ENCODE measurements at places on chromosomes 6 and 20.

DNA sequence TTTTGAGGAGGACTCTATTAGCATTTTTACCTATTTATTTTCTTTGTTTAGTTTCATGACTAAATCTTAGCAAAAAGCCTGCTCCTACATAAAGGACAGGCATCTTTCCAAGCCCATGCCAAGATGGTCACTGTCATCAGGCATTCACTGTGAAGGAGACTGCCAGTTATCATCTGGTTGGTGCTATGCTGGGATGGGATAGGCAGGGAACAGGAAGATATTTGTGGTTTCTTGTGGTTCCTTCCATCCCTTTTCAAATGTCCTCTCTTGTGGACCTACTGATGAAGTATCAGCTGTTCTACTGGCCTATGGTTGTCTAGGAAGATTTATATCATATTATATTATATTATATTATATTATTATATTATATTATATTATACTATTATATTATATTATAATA is 107.0 kb downstream of the MCHR2 start:
- no peak for DNase-seq

DNA sequence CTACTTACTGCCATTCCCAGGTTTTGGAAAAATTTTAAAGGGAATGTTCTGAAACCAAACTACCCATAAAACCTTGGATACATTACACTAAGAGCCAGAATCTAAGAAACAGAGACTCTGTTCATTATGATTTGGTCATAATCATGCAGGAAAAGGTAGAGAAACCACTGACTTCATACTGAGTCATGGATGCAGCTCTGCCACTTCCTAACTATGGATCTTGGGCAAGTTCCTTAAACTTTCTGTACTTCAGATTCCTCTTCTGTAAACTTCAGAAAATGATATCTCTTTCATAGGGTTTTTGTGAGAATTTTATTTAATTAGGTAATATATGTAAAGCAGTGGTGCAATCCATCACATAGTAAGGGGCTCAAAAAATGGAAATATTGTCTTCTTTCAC is 20.0 kb downstream of the PLA2G7 start:
- DNase-seq = no peak

DNA sequence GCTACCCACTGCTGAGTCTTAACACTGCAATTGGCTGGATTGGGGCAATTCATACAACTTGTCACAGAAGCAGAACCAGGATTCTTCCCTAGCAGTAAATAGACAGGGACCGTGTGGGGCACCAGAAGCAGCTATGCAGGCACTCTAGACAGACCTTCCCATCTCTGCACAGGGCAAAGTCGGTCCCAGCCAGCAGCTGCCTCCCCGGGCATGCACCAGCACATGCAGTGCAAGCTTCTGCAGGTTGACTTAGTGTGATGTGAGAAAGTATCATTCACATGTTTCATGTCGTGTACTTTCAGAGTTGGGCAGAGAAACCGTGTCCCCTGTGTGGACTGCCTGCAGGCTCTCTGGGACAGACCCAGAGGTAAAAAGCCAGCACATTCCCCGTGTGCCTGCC is 98.0 kb upstream of the FOXA2 start:
- no peak for DNase-seq

DNA sequence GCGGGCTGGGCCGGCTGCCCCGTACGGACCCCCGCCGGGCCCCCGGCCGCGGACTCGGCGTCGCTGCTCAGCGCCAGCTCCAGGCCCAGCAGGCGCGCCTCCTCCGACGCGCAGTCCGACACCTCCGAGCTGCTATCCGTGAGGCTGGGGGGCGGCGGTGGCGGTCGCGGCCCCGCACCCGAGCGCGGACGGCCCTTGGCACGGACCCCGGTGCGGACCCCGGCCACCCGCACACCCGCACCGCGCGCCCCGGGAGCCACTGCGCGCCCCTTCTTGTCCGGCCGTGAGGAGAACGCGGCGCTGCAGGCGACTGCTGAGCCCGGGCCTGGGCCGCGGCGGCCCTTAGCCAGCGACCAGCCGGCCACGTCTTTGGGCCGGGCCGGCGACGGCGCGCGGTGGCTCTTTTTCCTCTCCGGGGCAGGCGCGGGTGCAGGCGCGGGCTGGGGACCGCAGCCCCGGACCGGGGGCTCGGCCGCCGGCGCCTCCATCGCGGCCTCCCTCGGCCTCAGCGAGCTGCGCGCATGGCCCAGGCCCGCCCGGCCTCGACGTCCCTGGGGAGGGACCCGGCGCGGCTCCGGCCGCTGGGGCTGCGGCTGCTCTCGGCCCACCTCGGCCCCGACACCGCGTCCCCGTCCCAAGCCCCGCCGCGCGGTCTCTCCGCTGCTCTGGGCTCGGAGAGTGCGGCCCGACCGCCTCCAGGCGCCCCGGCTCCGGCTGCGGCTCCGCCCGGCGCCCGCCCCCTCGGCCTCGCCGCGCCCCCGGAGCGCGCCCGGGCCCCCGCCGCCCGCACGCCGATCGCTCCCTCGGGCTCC is 12.9 kb upstream of the TLDC2 start:
- no peak for DNase-seq

DNA sequence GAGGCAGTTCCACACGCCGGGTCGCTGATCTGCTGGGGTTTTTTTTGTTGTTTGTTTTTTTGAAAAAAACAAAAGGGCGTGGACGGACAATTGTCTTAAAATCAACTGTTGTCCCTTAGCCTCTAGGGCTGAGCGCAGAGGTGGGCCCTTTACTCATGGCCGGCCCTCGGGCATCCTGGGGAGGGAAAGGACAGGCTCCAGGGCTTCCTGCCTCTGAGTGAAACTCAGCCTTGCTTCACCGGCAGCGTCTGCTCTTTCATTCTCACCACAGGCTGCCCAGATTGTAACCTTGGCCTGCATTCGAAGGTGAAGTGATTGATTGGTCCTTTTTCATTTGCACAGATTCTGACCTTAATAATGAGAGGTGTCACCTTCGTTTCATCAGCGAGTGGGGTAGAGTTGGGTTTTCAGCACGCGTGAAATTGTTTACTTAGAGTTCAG is 797 bp downstream of the SMIM13 start:
- DNase-seq = peak; percentile 18

DNA sequence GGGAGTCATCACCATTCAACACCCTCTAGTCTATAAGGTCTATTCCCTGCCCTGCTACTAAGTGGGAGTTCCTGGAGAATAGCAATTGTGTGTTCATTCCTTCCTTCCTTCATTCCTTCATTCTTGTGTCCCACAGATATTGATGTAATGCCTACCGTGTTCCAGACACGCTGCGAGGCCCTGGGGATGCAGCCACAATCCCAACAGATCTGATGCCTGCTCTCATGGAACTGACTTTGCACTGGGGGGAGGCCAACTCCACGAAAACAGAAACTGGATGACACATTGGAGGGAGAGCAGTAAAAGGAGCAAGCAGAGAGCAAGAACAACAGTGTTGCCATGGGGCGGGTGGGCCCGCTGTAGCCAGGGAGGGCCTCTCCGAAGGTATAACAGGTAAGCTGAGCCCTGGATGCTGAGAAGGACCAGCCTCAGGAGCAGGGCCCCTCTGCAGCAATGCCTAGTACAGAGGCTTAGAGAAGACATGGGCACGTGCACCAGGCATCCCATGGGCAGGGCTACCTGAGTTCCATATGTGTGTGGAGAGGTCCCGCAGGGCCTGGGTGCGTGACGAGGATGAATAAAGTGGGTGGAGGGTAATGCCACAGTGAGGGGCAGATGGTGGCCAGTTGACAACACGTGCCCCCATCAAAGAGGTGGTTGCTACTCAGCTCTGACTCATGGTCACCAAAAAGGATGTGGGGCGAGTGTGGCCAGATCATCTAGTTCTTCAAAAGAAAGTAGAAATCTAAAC is 173.9 kb downstream of the NFATC2 start:
- no peak for DNase-seq

GRCh38 chr6:140609956-140610355 is 1235.5 kb upstream of the CITED2 start:
- DNase-seq = no peak

GRCh38 chr6:134425513-134425912 is 107.6 kb upstream of the SGK1 start:
- DNase-seq = no peak

- no peak for DNase-seq
These were observed 384.4 kb upstream of the JARID2 start for GRCh38 chr6:14861491-14861943.

DNA sequence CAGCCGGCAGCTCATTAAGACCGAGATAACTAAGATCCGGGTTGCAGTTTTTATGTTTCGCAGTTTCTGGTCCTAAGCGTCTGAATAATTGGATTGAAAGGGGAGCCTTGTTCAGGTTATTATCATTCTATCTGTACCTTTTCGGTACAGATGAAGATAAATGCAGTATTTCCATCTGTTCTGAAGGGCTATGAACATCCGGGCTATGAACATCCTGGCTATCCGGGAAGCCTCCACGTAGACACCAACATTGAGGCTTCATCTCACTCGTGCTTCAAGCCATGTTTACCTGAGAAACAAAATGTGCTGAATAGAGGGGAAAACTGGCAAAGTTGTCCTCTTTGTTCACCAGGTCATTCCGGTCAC is 399 bp upstream of the REPS1 start:
- peak; percentile 79 for DNase-seq

- DNase-seq = no peak
These were observed 483.2 kb upstream of the NRSN1 start for GRCh38 chr6:23642849-23643248.

DNA sequence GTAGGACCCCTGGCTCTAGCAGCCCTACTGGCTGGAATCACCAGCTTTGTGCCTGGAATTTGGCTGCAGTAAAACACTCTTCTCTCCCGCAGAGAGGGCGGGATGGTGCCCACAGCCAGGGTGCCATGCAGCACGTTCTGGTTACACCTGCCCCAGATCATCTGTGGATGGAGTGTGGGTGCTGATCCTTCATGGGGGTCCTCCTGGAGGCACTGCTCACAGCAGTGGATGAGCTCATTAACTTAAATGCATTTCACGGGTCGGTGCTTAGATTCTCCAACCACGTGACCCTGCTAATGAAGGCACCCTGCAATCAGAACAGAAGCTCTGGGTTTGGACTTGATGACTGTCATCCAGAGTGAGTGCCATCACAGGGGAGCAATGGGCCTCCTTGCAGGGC is 138.6 kb upstream of the AFDN start:
- no peak for DNase-seq

GRCh38 chr6:1312203-1312472 is 240 bp downstream of the FOXQ1 start:
- no peak for DNase-seq

GRCh38 chr6:136411453-136412354 is 122.1 kb upstream of the BCLAF1 start:
- no peak for DNase-seq
